Inflammatory macrophage treated with lipopolysaccharide for 4 hours (primary cell): ENCODE measurements at places on chromosomes 3 and 15.

DNA sequence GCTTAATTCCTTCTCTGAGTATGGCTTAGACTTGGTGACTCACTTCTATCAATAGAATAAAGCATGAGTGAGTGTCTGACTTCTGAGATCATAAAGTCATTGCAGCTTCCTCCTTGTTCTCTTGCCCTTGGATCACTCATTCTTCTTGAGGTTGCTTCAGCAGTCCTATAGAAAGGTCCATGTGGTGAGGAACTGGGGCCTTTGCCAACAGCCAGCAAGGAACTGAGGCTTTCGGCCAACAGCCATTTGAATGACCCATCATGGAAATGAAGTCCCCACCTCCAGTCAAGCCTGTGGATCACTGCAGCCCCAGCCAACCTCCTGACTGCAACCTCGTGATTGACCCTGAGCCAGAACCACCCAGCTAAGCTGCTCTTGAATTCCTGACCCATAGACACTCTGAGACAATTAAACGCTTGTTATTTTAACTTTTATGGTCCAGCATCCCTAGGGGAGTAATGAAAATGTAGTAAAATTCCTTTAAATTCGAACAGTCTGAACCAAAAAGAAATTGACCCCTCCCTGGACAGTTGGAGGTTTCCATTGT, 84.5 kb downstream of the WDR76 start:
- peak; percentile 65 for DNase-seq

GRCh38 chr15:73051807-73052652, at the start of gene NEO1:
NEO1 (plus strand) TSS chr15:73052463; CDS start chr15:73052676, 213 bp downstream.
- DNase-seq = peak; percentile 44

GRCh38 chr3:137061186-137061585, 103.4 kb downstream of the IL20RB start:
- no peak for DNase-seq

GRCh38 chr15:67520321-67521028, 456 bp upstream of the C15orf61 start:
- DNase-seq = peak; percentile 53

DNA sequence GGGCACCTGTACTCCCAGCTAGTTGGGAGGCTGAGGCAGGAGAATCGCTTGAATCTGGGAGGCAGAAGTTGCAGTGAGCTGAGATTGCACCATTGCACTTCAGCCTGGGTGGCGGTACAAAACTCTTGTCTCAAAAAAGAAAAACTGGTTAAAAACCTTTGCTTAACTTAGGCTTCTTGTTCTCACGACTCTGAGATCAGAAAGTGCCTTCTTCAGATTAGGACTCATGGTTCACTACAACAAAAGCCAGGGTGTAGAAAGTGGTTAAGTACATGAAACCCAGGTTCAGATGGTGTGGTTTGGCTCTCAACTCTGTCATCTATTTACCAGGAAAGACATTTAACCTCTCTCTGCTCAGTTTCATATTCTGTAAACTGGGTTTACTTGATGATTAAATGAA, 168.4 kb downstream of the TUSC7 start:
- no peak for DNase-seq

- peak; percentile 47 for DNase-seq
Observed at GRCh38 chr15:33378866-33379480, 68.2 kb downstream of the RYR3 start.

GRCh38 chr15:33059184-33059583, 135.3 kb downstream of the FMN1 start:
- DNase-seq = peak; percentile 13

GRCh38 chr3:150080058-150080730, 109.5 kb upstream of the PFN2 start:
- DNase-seq = no peak

DNA sequence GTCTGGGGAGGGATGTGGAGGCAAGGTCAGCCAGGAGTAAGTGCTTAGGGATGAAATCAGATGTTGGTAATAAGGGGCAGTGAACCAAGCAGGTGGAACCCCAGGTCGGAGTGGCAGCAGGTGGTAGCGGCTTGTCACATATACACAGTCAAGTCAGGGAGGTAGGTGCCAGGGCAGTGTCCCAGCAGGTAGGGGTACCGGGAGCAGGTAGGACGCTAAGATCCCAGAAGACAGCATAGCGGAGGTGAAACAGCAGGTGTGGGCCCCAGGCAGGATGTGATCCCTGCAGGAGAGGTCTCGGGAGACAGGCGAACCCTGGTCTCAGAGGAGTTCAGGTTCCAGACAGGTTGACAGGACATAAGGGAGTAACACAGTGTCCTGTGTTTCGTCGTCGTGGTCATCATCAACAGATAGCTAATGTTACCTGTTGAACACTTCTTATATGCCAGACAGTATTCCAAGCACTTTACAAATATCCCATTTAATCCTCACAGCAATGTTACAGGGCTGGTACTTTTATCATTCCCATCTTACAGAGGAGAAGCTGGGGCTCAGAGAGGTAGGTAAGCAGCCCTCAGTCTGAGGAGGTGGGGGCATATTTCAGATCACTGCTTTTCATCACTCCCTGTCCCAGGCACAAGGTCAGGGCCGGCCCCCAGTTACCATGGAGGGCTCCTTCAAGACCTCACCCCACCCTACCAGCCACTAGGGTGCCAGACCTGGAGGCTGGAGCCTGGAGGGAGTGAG, 241.6 kb downstream of the UACA start:
- no peak for DNase-seq

DNA sequence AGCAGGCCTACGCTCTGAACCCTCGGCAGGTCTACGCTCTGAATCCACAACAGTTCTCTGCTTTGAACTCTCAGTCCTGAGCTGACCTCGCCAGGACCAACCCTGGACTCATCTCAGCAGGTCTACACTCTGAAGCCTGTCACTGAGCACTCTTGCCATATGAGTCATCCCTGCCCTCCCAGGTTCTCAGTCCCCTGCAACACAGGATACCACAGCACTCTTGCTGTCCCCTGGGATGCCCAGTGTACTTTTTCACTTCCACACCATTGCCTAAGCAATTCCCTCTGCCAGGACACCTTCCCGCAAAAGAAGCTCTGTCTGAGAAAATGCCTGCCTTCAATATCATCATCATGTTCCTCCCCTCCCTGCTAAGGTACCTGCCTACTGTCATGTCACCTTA, 42.0 kb downstream of the NUP210 start:
- DNase-seq = no peak
